ENCODE measurements at places on chromosomes 3 and 15.

- no peak for DNase-seq
These were observed 142.3 kb upstream of the CHL1 start for GRCh38 chr3:54240-54639.

GRCh38 chr15:82900511-82901060 is 51.9 kb downstream of the HOMER2 start:
- no peak for DNase-seq

DNA sequence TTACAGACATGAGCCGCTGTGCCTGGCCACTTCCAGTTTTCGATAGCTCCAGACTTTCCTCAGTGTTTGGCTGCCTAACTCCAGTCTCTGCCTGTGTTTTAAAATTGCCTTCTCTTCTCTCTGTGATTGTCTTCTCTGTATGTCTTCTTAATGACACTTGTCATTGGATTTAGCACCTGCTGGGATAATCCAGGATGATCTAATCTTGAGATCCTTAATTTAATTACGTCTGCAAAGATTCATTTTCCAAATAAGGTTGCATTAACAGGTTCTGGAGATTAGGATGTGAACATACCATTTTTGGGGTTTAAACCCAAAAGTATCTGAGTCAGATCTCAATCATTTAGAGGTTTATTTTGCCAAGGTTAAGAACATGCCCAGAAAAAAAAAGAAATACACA is 222.2 kb upstream of the PDZRN3 start:
- no peak for DNase-seq

DNA sequence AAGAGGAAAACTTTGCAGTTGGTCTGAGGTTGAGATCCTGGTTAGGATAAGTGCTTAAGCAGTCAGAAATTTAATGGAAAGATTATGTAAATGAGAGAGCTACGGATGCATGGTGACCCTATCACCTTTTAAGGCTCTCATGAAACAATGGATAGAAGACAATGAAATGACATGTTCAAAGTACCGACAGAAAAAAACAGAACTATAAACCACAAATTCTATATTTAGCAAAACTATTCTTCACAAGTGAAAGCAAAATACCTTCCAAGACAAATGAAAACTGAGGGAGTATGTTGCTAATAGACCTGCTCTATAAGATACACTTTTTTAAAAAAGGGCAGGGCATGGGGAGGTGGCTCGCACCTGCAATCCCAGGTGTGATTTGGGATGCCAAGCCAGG is 32.2 kb downstream of the DNAAF4 start:
- DNase-seq = no peak

GRCh38 chr3:155629556-155629955 is 115.3 kb downstream of the PLCH1 start:
- no peak for DNase-seq

DNA sequence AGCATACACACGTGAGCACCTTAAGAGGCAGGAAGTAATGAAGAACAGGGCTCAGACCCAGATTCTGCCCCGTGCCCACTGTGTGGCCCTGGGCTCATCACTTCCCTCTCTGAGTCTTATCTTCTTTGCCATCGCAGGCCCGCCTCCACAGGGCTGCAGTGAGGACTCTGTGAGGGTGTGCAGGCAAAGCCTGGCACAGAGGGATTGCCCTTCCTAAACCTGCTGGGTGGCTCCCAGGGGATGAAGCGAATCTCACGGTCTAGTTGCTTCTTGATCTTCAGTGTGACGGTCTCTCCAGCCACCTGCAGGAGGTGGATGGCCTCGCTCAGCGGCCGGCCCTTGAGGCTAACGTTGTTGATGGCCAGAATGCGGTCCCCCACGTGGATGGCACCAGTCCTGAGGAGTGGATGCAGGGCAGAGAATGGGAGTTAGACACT is 32.8 kb downstream of the GRIP2 start:
- DNase-seq = peak; percentile 55

DNA sequence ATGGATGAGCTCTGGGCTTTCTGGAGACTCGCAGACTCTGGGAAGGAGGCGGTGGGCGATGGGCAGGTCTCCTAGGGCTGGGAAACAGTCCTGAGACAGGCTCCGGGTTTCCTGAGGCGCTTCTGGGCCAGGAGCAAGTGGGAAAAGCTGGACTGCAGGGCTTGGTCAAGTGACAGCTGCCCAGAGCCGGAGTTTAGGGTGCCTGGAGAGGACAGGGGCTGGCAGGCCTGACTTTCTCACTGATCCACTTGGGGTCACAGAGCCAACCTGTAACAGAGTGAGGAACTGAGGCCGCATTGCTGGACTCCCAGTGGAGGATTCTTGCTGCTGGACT is 107.9 kb downstream of the APBA2 start:
- peak; percentile 49 for DNase-seq

GRCh38 chr3:108897883-108898282 is 55.8 kb downstream of the GUCA1C start:
- no peak for DNase-seq

DNA sequence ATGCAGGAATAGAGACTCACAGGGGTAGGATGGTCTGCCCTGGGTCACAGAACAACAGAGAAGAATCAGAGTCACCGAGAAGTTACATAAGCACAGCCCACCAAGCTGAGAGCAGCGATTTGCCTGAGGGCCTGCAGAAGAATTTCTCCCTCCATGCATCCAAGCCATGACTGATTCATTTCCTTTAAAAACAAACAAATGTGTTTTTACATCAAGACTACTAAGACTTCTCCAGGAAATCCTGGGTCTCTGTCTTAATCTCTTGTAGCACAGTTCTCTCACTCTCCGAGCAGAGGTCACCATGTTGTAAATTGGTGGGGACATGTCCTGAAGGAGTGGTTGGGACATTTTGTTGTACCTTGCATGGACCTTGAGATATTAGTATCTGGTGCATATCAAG is 159.8 kb downstream of the THSD4 start:
- DNase-seq = no peak

All from upper lobe of right lung (tissue), 1 donor.